H1 (cell line): ENCODE measurements at places on chromosomes 3 and 15. TPM values are rescaled to one million over a fixed set of nuclear protein-coding genes. Genes with fewer than 3 reads are reported as not detected.

GRCh38 chr3:188750617-188751016 lies 421.2 kb upstream of the TPRG1 start:
- no peak for DNase-seq
- no peaks in the 10 kb centered on the region for H3K36me3 ChIP-seq
- H3K27me3 ChIP-seq = no peaks in the 10 kb centered on the region

DNA sequence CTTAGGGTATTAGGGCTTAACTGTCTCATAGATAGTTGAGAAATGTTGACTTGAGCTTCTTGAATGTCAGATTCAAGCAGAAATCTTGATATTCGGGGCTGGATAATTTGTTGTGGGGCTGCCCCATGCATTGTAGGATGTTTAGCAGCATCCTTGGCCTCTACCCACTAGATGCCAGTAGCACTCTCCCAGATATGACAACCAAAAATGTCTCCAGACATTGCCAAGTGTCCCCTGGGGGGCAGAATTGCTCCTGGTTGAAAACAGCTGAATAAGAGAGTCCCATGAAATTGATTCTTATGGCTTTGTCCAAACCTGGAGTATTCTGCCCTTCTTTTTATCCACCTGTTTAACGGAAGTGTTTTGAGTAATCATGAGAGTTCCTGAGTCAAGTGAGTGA lies 15.9 kb upstream of the LCMT2 start:
- no peak for DNase-seq
- H3K36me3 ChIP-seq = peaks cover 23% of the 10 kb centered on the region
- no peak overlapping the region for H3K4me3 ChIP-seq
- no peak overlapping the region for H3K27ac ChIP-seq

The GOLGA8J gene
- polyA plus RNA-seq = not detected in 2 replicates

The CCDC54 gene
- polyA plus RNA-seq = not detected in 2 replicates

- no peak for DNase-seq
- H3K36me3 ChIP-seq = no peaks in the 10 kb centered on the region
- peaks cover 7% of the 10 kb centered on the region for H3K4me1 ChIP-seq
Observed at GRCh38 chr3:171778493-171778892, 31.8 kb downstream of the PLD1 start.

- H3K27me3 ChIP-seq = no peaks in the 10 kb centered on the region
- peaks cover 18% of the 10 kb centered on the region for H3K36me3 ChIP-seq
- no peak for DNase-seq
- H3K27ac ChIP-seq = peak overlapping the region; percentile 92
- H3K4me3 ChIP-seq = peak overlapping the region; percentile 99
Observed at GRCh38 chr15:88621789-88622604, 857 bp downstream of the AEN start.

DNA sequence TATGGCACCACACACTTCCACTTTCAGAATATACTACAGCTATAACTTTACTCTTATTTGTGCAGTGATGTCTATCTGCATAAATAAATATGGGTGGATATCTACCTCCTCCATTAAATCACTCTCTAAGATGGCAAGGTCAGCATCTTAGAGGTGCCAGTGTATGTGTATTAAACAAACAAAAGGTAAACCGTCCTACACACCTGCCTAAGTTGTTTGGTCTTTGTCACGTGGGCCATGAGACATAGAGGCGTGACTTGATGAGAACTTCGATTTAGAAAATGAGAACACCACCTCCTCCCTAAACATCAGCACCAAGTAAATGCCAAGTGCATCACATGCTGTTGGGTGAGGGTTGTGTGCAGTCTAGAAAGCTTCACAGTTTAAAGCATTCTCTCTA lies 310.6 kb downstream of the GRM7 start:
- no peaks in the 10 kb centered on the region for H3K4me1 ChIP-seq
- H3K27ac ChIP-seq = no peak overlapping the region
- no peak for DNase-seq
- H3K27me3 ChIP-seq = no peaks in the 10 kb centered on the region
- H3K4me3 ChIP-seq = no peak overlapping the region

DNA sequence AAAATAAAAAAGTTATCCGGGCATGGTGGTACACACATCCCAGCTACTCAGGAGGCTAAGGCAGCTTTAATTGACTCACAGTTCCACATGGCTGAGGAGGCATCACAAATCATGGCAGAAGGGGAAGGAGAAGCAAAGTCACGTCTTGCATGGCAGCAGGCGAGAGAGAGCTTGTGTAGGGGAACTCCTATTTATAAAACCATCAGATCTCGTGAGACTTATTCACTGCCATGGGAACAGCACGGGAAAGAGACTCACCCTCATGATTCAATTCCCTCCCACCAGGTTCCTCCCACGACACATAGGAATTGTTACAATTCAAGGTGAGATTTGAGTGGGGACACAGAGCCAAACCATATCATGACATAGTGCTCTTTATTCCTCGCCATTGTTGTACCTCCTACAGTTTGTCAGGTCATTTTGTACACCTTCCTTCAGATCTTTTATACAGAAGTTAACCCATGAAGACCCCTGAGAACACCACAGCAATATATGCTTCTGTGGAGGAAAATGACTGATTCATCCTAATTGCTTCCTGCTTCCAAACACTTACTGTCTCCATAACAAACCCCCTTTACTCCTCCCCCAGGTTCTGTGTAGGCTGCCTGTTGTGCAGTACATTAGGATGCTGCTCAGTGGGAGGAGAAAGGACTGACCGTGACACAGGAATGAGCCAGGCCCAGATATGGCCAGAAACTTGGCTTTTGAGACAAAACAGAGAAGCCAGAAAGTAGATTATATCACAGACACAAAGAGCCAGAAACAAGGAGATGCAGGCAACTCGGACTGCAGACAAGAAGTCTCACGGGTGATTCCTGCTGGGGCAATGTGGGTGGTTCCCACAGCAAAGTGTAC lies 67.9 kb upstream of the HEG1 start:
- no peak for DNase-seq
- peaks cover 16% of the 10 kb centered on the region for H3K4me1 ChIP-seq
- no peak overlapping the region for H3K4me3 ChIP-seq
- H3K27ac ChIP-seq = no peak overlapping the region
- H3K36me3 ChIP-seq = no peaks in the 10 kb centered on the region
